ENCODE measurements at places on chromosomes 13 and 19.

DNA sequence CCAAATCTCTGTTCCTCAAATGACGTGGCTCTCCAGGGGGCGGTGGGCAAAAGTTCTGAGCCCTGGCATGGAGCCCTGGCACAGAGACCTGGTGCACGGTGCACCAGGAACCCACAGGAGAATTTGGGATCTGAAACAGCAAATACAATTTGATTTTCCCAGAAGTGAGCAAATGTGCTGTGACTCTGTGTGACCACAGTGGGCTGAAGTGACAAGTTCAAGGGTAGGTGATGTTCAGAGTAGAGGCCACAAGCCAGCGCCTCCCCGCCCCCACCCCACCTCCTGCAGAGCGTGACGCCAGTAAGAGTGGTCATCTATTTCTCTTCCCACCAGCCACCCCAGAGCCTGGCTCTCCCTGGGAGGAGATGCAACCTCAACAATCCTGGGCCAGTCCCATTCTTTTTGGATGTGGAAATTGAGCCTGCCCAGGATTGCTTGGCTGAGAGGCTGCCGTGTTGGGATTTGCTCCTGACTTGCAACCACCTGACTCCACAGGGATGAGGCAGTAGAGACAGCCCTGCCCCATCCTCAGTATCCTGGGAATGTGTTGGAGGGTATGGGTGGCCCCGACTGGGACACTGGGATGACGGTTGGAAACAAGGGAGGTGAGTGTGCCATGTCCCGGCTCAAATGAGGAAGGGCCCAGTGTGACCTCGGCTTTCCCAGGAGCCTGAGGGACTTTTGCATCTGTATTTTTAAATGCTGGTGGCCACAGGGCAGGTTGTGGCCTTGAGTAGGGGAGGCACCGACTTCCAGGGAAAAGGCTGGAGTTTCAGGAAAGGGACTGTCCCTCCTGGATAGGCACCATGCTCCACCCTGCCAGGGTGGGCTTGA lies 11.1 kb upstream of the BCL3 start:
- DNase-seq, result no peak

DNA sequence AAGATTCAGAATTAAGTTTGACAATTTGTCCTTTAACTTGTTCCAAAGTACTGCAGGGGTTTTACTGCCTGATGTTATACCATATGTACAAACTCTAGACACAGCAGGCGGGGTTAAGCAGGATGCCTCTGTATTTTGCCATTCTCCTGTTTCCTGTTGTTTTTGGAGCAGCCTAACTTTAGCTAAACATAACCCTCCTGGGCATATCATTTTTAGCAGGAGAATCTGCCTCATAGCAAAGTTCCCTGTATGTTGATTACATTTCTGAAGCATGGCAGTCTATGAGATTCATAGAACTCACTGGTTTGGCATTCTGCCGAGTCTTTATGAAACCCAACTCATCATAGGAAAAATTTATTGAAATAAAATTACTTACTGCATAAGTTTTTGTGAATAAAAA lies 5.2 kb downstream of the LHFPL6 start:
- no peak for DNase-seq

- DNase-seq, result no peak
These were observed 15.8 kb upstream of the CLDN10 start for GRCh38 chr13:95536632-95537241.

- DNase-seq, result no peak
These were observed 136.3 kb upstream of the VSTM2B start for GRCh38 chr19:29389495-29389894.

GRCh38 chr19:6983448-6983847 lies 37.8 kb downstream of the MBD3L2B start:
- DNase-seq, result no peak

GRCh38 chr13:73370066-73370465 lies 311.3 kb downstream of the KLF5 start:
- DNase-seq, result no peak

- DNase-seq, result no peak
These were observed 2.8 kb upstream of the DZIP1 start for GRCh38 chr13:95647321-95647720.

DNA sequence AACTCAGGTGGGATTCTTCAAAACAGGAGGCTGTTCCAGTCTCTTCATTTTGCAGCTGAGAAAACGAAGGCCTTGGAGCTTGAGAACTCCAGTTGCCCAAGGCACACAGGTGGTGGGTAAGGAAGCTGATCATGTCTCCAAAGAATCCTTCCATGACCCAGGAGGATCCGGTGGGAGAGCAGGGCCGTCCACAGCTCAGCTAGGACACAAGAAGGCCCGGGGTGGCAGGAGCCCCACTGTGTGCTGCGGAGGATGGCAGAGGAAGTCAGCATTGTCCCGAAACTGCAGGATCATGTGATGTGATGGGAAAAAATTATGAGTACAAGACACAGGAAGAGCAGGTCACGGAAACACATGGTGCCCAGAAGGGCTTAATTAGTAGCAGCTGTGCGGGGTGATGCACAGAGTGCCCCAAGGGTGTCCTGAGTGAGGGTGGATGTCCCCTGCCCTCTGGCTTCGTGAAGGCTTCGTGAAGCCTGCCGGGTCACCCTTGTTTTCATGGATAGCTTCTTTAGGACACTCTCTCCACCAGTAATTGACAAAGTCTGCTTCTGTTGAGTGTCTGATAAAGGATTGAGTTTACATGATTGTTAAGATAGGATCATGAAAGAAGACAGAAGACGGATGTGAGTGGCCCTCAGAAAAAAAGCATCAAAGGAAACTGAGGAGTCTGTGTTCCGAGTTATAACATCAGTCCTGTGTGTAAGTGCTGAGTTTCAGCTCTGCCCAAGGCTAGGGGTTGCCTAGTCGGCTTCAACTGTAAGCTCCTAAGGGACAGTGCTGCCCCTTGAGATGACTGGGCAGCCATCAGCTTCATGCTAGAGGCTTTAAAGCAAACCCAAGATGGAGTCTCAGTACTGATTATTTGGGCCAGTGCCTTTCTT lies 33.8 kb upstream of the SACS start:
- DNase-seq, result no peak

DNA sequence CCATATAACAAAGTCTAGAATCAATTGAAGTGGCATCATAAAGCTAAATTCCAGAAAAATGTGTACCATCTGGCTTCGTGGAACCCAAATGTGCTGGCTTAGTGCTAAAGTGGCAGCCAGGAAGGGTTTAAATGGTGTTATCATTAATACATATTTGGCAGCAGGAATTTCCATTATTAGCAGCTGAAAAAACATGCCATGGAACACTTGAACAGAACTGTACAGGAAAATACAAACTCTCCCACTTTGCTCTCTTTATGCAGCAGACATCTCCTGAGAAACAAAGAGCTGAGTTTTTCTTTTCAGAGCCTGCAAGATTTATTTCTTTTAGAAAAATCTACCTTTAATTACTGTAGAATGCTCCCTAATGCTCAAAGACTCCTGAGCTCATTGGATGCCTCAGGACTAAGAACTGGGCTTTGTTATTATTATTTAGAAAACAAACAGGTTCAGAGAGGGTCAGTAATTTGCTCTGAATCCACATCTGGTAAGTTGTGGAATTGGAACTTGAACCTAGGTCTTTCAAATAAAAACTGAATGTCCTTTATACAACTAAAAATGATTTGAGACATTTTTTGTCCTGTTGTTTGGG lies 179.0 kb downstream of the LACC1 start:
- no peak for DNase-seq

DNA sequence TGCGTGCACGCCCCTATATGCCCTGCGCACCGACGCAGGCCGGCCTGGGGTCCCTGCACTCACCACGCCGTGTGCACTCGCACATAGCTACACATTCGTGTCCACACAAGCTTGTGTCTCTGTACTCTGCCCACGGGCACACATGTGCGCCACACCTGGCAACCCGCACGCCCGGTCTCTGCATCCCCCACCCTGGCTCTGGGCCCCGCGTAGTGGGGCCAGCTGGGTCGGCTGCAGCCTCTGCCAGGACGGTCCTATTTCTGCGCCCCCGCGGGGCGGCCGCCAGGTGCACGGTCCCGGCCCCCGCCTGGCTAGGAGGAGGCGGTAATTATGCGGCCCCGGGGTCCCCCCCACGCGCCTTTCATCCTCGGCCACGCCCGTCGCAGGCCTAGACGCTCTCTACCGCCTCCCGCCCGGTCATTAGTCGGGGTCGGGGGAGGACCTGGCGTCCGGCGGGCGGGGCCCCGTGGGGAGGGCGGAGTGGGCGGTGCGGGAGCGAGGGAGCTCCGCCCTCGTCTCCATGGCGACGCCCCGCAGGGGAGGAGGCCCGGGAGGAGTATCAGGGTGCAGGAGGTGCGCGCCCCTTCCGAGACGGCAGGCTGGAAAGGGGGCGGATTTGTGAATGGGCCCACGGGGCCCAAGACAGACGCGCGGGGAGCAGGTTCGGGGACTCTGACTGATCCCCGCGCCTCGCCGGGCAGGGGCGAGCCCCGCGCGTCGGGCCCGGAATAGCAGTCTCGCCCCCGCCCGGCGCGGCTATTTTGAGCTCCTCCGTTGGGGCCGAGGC lies 2.8 kb upstream of the CIRBP start:
- DNase-seq, result peak; percentile 84

DNA sequence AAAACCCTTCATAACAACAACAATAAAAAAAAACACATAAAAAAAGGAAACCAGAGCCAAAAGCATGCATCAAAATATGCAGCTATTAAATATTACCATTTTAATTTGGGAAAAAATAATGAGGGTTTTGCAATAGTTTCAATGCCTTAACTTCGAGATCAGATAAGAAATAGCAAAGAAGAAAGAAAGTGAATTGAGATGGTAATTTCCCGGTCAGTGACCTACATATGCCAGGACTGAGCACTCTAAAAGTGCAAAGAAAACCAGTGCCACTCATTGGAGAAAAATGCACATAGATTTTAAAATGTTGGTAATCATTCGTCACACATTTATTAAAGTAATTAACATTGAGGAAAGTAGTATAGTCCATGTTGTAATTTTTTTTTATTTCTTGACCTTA lies 944.2 kb downstream of the EFNB2 start:
- DNase-seq, result no peak

DNA sequence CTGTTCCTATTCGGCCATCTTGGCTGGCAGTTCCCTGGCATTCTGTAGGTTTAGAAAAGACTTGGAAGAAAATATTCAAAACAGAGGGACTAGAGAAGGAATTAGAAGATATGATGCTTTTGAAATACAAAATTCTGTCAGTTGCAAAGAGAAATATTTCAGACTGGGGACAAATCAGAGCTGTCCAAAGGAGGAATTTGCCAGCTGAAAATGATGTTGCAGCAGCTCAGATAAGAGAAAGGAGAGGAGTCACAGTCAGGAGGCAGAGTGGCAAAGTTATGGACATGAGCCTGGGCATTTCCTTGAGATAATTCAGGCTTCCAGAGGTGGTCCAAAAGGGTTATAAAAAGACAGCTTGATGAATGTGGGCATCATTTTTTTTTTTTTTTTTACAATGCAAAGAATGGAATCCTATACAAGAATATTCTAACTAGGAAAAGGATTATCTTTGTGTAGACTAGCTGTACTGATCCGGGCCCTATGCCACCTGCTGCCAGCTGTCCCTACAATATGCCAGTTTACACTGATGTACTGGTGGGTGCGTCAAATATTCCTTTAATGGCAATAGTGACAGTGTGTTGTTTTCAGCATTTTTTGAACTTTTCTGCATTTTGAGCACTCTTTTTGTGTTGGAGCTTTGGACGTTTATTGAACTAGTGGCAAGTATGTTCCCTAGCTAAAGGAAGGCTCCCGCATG lies 31.8 kb upstream of the CBY2 start:
- DNase-seq, result no peak

DNA sequence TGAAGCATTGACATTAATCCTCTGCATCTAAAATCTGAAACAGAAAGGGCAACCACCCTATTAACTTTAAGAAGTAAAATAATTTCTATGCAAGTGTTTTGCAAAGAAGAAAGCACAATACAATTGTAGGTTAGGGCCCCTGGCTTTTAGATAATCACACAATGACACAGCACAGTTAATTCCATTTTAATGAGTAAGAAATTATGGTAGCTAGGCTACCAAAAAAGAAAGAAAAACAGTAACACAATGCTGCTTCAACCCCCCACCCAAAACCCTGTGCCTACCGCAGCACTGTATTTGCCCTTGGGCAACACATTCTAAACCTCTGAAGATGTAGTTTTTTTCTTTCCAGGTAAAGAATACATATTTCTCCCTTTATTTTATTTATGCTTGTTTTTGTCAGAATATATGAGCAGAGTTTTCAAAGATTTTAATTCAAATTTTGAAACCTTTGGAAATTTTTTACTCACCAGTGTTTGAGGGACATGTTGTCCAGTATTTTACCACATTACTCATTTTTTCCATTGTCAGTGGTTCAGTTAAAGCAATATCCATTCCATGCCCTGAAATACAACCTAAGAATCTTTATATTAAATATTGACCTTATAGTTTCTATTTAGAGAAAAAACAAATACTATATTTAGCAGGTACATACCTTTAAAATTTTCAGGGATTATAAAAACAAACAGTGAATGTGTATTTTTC lies 21.1 kb downstream of the SOHLH2 start:
- DNase-seq, result no peak

GRCh38 chr13:48923376-48923775 lies 52.3 kb upstream of the FNDC3A start:
- no peak for DNase-seq

- no peak for DNase-seq
These were observed 12.1 kb upstream of the SCEL start for GRCh38 chr13:77523386-77523785.
